Airway epithelial cell (primary cell): ENCODE measurements at places on chromosomes 1 and 21. TPM values are rescaled to one million over a fixed set of nuclear protein-coding genes. Genes with fewer than 3 reads are reported as not detected.

Gene DYNLT4
- total RNA-seq = not detected in 2 replicates

Gene TRABD2B
- total RNA-seq = 0.19 TPM in 1 of 2 replicates, not detected in the other

Gene TENT5C
- total RNA-seq = 0.19 and 0.42 TPM in 2 replicates

Gene ARHGEF16
- 24.3 and 24.5 TPM in 2 replicates for total RNA-seq
